ENCODE measurements at places on chromosomes 7 and 10.

DNA sequence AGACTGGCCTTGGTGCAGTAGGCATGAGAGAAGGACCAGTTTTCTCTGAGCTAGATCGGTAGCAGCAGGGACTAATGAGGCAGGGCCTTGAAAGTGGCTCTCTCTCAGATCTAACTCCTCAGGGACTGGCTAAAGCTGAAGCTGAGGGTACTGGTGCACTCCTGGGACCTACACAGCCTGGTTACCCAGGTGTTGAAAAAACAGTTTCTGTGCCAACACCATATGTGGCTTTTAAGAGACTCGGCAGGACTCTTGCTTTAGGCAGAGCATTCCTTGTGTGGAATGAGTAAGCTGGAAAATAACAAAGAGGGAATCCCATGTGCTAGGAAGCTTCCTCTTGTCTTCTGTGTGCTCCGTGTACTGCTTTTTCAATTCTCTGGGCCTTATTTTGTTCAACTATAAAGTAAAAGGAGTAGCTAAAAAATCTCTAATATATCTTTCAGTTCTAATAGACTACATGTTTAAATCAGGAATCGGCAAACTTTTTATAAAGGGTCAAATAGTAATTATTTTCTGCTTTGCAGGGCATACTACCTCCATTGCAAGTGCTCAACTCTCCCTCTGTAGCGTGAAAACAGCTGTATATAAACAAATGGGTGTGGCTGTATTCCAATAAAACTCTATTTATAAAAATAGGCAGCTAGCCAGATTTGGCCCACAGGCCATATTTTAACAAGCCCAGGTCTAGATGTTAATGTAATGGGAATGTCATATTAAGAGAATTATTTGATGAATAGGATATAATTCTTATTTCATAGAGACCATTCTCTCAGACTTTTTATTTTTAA, 186.1 kb upstream of the KAT6B start:
- DNase-seq = no peak

GRCh38 chr10:62106929-62107519, 161.6 kb downstream of the RTKN2 start:
- DNase-seq = no peak

DNA sequence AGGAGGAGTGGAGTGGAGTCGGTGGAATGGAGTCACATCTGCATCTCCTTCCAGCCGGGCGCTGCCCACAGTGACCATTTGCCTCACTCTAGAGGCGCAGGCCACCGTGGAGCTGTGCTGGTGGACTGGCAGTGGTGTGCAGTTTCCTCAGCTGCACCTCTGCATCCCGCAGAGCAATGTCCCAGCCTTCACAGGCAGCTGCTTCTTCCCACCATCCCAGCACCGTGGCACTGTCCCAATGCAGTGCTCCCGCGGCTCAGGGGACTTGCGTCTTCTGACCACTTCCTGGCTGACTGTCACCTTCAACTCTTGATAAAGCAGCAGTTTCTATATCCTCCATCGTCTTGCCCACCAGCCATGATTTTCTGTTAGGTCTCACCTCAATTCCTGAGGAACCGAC, 90.3 kb upstream of the SFMBT2 start:
- DNase-seq = no peak

DNA sequence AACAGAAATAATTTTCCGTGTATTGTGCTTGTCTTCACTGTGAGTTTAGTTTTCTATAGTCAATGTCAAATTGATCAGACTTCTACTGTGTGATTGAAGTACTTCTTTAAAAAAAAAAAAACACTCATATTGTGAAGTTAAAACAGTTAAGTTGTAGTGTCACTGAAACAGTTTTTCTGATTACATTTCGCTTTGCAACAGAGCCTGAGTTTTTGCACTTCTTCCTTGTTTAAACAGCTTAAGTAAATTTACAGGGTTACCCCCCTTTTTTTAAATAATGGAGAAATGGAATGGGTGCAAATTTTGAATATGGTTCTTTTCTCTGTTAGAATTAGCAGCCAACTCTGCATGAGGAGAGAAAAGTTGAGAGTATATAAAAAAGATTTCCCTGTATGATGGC, 117.3 kb downstream of the VTI1A start:
- DNase-seq = no peak

DNA sequence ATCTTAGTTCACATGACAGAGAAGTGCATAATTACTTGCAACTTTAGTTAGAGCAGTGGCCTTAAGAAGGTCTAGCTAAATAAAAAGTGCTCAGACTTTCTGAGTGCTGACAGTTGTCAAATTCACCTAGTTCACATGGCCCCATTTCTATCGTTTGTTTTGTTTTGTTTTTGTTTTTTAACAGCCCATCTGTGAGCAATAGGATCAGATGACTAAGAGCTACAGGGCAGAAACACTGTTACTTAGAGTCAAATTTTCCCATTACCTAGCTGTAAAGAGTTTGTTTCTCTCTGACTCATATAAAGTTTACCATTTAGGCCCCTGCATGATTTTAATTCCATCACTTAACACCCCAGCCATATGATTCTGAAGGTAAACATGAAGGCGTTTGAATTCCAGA, 18.8 kb downstream of the CAV1 start:
- DNase-seq = no peak

GRCh38 chr7:148585399-148585798, 5.2 kb upstream of the C7orf33 start:
- DNase-seq = no peak

GRCh38 chr10:73232887-73233286, 14.2 kb downstream of the DNAJC9 start:
- DNase-seq = no peak

Data from T-helper 2 cell (primary cell).